ENCODE measurements at places on chromosomes 16 and 17.

- peak; percentile 87 for DNase-seq
Observed at GRCh38 chr16:73020409-73020884, 27.5 kb downstream of the ZFHX3 start.

DNA sequence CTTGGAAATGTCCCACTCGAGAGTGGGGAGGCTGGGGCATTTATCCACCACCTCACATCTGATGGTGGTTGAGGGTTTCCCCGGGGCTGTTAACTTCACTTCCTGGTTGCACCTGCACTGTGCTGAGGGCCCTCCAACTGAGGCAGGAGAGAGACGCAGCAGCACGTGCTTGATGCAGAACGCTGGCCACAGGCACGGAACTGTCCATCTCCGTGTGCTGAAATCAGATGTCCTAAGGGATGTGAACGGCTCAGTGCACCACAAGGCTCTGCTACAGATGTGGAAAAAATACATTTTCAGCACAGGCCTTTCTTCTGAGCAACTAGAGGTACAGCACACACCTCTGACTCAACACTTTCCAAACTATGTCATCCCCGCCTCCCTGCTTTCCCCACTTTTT is 114.8 kb upstream of the C16orf82 start:
- no peak for DNase-seq

DNA sequence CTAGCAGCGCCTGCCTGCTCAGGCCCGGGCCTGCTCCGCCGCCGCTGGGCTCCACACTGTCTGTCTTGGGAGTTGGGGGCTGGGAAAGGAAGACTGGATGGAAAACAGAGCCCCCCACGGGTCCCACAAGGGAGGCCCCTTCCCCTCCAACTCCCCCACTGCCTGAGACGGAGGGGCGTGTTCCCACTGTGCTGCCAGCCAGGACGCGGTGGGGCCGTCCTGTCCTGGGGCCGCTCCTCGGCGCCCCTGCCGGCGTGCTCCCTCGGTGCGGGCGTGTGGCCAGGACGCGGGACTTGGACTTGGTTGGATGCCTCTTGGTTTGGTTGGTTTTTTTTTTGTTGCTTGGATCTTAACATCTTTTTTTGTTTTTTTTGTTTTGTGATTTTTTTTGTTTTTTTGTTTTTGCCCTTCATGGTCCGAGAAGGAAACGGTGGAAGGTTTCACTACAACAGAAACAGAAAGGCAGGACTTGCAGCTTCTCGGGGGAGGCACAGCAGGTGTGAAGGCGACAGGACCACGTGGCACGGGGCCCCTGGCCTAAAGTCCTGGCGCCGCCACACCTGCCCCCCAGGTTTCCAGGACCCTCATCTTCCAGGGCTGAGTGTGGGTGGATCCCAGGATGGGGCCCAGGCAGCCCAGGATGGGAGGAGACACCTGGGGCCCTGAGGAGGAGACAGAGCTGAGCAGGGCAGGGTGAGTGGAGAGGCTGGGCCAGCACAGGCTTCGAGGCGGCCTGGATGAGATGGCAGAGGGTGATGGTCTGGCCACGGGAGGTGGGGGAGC is 16.0 kb downstream of the ENGASE start:
- DNase-seq: no peak

GRCh38 chr17:6941989-6942388 is 53.9 kb upstream of the ALOX12 start:
- no peak for DNase-seq

GRCh38 chr17:32720671-32721070 is 156.3 kb downstream of the MYO1D start:
- no peak for DNase-seq

- DNase-seq: no peak
Observed at GRCh38 chr16:79758615-79759346, 158.2 kb upstream of the MAF start.

- DNase-seq: no peak
Observed at GRCh38 chr17:70190959-70191805, 21.9 kb downstream of the KCNJ2 start.

DNA sequence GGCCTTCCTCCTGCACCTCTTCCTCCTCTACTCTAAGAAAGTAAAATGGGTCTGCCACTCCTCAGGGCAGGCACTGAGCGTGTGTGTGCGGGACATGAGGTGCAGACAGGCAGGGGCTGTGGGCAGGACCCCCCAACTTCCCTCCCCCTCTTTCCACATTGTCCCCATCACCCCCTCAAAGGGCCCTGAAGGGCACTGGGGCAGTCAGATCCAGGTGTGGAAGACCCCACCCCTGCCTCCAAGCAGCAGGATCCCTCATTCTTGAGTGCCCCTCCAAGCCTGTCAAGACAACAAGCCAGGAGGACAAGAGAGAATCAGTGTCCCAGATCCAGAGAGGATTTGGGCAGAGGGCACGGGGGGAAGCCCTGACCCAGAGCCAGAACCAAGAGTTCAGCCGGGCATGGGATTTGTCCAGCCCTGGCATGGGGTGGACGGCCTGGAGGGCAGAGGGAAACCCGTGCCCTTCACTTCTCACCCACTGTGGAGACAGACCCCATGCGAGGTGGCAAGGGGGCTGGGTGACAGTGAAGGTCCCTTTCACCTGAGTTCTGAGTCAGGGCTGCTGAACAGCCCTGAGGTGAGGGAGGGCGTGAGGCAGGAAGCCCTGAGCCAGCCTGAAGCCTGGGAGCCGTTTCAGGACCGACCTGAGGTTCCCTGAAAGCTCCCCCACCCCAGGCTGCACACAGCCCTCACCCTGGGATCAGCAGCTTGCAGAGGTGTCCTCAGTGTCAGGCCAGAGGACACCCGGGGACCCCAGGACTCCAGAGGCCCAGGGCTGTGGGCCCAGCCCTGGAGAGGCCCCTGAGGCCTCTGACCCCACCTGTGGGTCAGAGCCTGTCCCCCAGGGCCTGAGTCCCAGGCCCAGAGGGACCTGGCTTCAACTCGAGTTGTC is 45.8 kb downstream of the USP22 start:
- DNase-seq: no peak

- DNase-seq: no peak
Observed at GRCh38 chr17:38425744-38426143, 2.5 kb upstream of the ARHGAP23 start.

- DNase-seq: peak; percentile 52
Observed at GRCh38 chr17:43360376-43360738, 38.4 kb upstream of the ARL4D start.

DNA sequence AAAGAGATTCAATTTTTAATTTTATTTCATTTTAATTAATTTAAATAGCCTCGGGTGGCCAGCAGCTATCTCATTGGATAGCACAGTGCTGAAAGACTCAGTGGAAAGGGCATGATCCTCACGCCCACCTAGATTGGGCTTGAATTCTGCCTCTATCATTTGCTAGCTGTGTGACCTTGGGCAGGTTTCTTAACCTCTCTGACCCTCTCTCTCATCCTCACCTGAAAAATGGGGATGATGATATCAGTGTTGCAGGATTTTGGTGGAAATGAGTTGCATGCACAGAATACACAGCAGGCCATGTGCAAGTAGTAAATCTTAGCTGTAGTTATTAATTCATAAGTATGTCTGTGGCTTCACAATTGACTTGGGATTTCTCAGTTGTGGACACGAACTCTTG is 272.4 kb upstream of the XYLT1 start:
- no peak for DNase-seq

DNA sequence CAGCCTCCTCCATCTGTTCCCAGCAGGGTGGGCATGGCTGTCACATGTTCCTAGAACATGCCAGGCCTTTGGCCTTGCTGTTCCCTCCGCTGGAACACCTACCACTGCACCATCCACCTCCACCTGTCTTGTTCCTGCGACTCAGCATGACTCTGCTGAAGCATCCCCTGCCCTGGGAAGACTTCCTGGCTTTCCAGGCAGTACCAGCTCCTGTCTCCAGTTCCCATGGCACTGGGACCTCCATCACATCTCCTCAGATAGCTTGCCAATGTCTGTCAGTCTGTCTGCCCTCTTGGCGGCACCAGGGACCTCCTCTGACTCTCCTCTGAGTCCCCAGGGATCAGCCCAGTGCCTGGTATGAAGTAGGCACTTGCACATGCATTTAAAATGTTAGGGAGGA is 15.7 kb downstream of the PDP2 start:
- DNase-seq: no peak

GRCh38 chr16:66924527-66925321 is 611 bp downstream of the RRAD start:
- peak; percentile 68 for DNase-seq

DNA sequence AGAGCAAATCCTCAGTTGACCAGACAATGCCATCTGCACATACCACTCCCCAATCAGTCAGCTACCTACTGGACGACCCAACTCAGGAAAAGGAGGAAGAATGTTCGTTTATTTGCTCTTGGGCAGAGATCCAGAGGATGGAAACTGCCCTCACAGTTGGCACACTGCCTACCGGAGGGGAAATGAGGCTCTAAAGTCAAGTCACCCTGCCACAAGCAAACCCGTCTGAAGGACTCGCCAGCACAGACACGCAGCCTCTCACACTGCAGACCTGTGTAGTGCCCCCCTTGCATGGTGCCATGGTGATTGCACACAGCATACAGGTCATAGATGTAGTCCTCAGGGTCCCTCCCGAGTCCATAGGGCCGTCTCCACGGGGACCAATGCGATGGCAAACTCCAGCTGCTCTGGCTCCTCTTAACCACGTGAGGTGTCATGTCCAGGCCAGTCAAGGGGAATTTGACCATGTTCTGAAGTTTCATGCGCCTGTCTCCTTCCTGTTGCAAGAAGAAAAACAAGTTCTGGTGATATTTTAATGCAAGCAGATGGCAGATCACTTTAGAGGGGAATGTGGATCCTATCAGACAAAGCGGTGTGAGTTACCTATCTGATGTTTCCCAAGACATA is 69.5 kb downstream of the USP31 start:
- DNase-seq: peak; percentile 68

DNA sequence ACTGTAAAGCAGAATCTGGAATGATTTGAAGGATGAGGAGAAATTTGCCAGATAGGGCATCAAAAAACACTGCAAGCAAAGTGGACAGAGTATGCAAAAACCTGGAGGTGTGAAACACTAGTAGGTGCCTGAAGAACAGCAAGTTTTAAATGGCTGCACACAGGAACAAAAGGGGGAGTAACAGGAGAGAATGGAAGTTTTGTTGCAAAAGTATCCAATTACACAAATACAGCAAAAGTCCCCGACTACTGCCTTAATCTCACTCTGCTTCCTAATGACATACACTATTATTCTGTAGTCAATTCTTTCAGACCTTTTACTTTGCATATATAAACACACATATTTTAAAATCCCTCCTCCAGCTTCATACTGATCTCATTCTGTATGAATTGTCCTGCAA is 1.5 kb downstream of the HEATR6 start:
- DNase-seq: no peak
